ENCODE measurements at places on chromosomes 7 and 10.

DNA sequence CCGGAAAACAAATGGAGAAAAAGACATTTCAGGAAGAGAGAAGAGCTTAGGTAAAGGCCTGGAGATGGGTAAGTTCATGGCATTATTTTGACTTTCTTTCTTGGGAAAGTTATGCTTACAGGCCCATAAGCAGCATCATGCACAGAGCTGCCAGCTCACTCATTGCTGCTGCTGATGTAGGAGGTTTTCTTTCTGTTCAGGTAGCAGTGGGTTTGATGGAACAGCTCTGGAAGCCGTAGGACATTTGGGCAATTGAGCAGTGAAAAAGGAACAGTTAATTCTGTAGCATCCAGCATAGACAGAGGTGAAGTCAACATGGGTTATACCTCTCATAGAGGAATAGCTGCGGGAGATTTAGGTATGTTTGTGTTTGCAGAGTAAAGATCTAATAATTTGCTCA is 3.3 kb downstream of the CHN2 start:
- peaks cover 48% of the 10 kb centered on the region for H3K27me3 ChIP-seq
- no peak for DNase-seq
- no peak overlapping the region for H3K27ac ChIP-seq
- no peaks in the 10 kb centered on the region for H3K36me3 ChIP-seq
- peaks cover 21% of the 10 kb centered on the region for H3K4me1 ChIP-seq
- no peak overlapping the region for H3K4me3 ChIP-seq

GRCh38 chr10:44949127-44949802 is 10.3 kb upstream of the RASSF4 start:
- no peaks in the 10 kb centered on the region for H3K4me1 ChIP-seq
- no peak overlapping the region for H3K27ac ChIP-seq
- peak; percentile 1 for DNase-seq

- no peak overlapping the region for H3K27ac ChIP-seq
- no peak for DNase-seq
- H3K4me1 ChIP-seq, result peaks cover 8% of the 10 kb centered on the region
- no peak overlapping the region for H3K4me3 ChIP-seq
These were observed 3.5 kb downstream of the DLX5 start for GRCh38 chr7:97020996-97021746.

GRCh38 chr10:20956843-20957242 is 59.7 kb upstream of the NEBL start:
- no peaks in the 10 kb centered on the region for H3K36me3 ChIP-seq
- no peak for DNase-seq
- H3K4me1 ChIP-seq, result no peaks in the 10 kb centered on the region

- DNase-seq, result no peak
- H3K36me3 ChIP-seq, result peaks cover 80% of the 10 kb centered on the region
These were observed 3.7 kb downstream of the TMEM140 start for GRCh38 chr7:135151533-135151932.

DNA sequence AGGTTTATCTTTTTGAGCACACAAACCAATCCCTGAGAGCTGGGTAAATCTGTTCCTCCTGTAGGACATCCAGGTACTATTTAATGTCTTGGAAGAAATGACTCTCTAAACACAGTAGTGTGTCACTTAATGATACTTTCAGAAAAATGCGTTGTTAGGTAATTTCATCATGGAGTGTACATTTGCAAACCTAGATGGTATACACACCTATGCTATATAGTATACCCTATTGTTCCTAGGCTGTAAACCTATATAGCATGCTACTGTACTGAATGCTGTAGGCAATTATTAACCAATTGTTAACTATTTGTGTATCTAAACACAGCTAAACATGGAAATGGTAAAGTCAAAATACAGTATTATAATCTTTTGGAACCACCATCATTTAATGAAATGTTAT is 10.1 kb downstream of the RUFY2 start:
- peaks cover 21% of the 10 kb centered on the region for H3K36me3 ChIP-seq
- H3K27ac ChIP-seq, result no peak overlapping the region
- H3K27me3 ChIP-seq, result no peaks in the 10 kb centered on the region
- no peak overlapping the region for H3K4me3 ChIP-seq
- H3K4me1 ChIP-seq, result no peaks in the 10 kb centered on the region

GRCh38 chr7:22725585-22725984 is 1.4 kb upstream of the IL6 start:
- H3K27ac ChIP-seq, result peak overlapping the region; percentile 4
- H3K36me3 ChIP-seq, result no peaks in the 10 kb centered on the region
- H3K4me1 ChIP-seq, result peaks cover 39% of the 10 kb centered on the region
- H3K27me3 ChIP-seq, result peaks cover 27% of the 10 kb centered on the region

GRCh38 chr10:1954300-1954699 is 217.0 kb upstream of the ADARB2 start:
- no peak overlapping the region for H3K4me3 ChIP-seq
- no peaks in the 10 kb centered on the region for H3K36me3 ChIP-seq
- peaks cover 3% of the 10 kb centered on the region for H3K4me1 ChIP-seq

DNA sequence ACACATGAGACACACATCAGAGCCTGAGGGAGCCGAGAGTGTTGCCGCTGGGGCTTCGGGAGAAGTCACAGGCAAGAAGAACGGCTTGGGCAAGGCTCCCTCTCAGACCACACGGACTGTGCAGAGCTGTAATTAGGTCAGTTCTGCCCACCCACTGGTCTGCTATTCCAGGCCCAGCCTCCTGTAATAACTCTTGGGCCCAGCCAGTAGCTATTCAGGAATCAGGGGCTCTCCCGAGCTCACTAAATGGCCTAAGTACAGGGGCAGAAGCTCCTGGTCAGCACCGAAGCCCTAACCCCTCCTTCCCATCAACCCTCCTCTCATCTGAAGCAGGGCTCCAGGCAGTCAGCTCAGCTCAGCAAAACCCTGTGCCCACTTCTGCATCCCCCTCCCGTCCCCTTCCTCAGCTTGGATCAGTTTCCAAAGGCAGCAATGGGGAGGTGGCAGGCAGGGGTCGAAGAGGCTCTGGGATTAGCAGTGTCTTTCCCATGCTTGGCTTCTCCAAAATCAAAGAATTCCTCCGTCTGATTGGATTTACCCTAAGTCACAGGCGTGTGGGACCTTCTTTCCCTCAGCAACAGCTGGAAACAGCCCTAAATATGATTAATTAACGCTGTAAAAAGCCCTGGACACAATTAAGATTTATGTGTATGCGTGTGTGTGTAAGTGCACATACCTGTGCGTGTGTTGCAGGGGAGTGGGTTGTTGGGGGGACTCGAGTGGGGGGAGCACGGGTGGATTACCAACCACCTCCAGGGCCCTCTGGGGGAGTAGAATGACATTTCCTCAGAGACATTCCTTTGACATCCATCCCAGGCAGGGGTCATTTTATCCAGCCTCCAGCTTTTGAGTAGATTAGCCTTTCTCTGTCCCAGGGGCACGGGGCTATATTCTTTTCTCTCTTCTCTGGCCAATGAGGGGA is 48.4 kb upstream of the BTRC start:
- DNase-seq, result no peak
- no peak overlapping the region for H3K4me3 ChIP-seq
- no peaks in the 10 kb centered on the region for H3K36me3 ChIP-seq
- H3K4me1 ChIP-seq, result peaks cover 1% of the 10 kb centered on the region
- H3K27me3 ChIP-seq, result peaks cover 39% of the 10 kb centered on the region

DNA sequence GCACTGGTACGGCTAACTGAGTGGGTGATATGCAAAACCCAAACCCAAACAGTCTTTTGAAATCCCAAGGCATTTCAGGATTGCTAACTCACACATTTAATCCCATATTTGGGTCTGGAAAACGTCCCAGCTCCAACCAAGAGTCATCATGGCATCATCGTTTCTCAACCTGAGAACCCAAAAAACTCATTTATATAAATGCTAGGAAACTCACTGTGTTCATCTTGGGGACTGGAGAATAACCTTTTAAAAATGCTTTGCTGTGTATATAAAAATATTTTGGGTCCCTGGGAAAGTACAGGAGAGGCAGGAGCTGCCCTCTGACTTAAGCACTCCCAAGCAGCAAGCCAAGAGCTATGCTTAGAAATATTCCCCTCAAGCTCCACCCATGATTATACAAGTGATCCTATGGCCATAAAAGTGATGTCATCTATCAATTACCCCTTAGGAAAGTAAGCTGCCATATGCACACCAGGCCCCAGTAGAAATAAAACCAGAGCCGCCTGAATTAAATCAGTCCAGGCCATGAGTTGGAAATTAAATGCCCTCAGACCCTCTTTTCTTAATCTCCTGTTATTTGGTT is 352.1 kb downstream of the FRMD4A start:
- no peak overlapping the region for H3K27ac ChIP-seq
- no peak for DNase-seq
- H3K36me3 ChIP-seq, result no peaks in the 10 kb centered on the region
- H3K4me1 ChIP-seq, result no peaks in the 10 kb centered on the region
- no peak overlapping the region for H3K4me3 ChIP-seq
- H3K27me3 ChIP-seq, result no peaks in the 10 kb centered on the region

- H3K4me3 ChIP-seq, result no peak overlapping the region
- H3K27me3 ChIP-seq, result no peaks in the 10 kb centered on the region
- no peaks in the 10 kb centered on the region for H3K4me1 ChIP-seq
- no peaks in the 10 kb centered on the region for H3K36me3 ChIP-seq
These were observed 387.2 kb downstream of the CNTNAP2 start for GRCh38 chr7:146503844-146504243.

DNA sequence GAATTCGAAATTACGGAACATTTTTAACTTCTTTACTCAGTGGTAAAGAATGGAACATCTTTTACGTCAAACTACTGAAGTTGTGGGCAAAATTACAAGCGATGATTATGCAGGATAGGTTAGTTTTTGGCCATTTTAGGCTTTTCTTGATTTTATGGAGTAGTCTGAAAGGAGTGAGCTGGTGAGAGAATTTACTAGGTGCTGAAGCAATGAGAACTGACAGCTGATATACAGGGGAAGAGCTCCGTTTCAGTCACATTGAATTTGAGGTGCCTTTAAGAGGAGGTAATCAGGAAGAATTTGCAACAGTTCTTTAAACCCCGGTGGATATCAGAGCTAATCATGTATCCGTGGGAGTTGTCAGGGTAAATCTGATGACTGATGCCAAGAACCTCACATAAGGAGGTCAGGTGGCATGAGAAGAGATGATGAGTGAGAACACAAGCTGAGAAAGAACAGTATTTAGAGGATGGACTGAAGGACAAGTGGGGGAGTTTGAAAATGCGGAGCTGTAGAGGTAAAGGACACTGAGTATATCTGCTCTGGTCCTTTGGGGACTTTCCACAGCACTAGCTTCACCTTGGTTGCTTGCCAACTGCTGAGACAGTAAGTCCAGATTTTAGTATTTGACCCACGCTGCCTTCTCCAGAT is 104.3 kb downstream of the AHR start:
- H3K4me3 ChIP-seq, result peak overlapping the region; percentile 50
- H3K27me3 ChIP-seq, result no peaks in the 10 kb centered on the region
- no peak for DNase-seq
- peaks cover 3% of the 10 kb centered on the region for H3K36me3 ChIP-seq
- H3K27ac ChIP-seq, result peak overlapping the region; percentile 85

DNA sequence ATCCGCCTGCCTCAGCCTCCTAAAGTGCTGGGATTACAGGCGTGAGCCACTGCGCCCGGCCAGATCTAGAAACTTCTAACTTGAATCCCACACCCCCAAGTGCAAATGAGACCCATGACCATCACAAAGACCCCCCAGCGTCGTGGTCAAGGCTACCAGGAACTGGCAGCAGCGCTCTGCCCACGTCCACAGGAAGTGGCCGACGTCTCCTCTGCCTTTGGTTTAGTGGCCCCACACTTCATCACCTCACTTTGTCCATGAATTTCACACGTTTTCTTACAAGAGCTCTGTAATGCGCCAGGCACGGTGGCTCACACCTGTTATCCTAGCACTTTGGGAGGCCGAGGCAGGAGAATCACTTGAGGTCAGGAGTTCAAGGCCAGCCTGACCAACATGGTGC is 53.5 kb upstream of the TNRC18 start:
- no peak overlapping the region for H3K27ac ChIP-seq
- no peaks in the 10 kb centered on the region for H3K36me3 ChIP-seq
- H3K4me1 ChIP-seq, result peaks cover 6% of the 10 kb centered on the region
- no peaks in the 10 kb centered on the region for H3K27me3 ChIP-seq
- no peak overlapping the region for H3K4me3 ChIP-seq

- peaks cover 24% of the 10 kb centered on the region for H3K4me1 ChIP-seq
- H3K36me3 ChIP-seq, result no peaks in the 10 kb centered on the region
These were observed 32.6 kb upstream of the HSPB1 start for GRCh38 chr7:76269895-76270294.

GRCh38 chr7:93690021-93690420 is 115.5 kb upstream of the CALCR start:
- no peak overlapping the region for H3K4me3 ChIP-seq
- H3K27ac ChIP-seq, result no peak overlapping the region
- no peak for DNase-seq
- H3K4me1 ChIP-seq, result no peaks in the 10 kb centered on the region

DNA sequence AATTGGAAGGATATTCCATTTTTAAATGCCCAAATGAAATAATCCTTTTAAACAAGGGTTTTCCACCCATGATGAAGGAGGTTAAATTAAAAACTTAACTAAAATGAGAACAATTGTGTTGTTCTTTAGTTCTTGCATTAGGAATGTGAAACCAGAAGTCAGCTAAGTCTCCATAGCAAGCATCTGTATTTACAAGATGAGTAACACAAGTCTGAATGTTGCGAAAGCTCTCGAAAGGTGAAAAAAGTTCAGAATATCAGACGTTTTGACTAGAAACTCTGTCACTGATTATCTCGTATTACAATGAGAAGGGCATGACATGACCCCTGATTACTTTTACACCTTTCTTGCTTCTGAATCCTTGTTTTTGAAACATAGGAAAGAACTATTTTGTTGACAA is 149.6 kb downstream of the BICC1 start:
- peaks cover 5% of the 10 kb centered on the region for H3K4me1 ChIP-seq
- no peaks in the 10 kb centered on the region for H3K27me3 ChIP-seq
- H3K36me3 ChIP-seq, result no peaks in the 10 kb centered on the region

GRCh38 chr10:72414642-72415041 is 59.9 kb upstream of the DNAJB12 start:
- H3K36me3 ChIP-seq, result peaks cover 4% of the 10 kb centered on the region
- H3K4me1 ChIP-seq, result no peaks in the 10 kb centered on the region
- no peaks in the 10 kb centered on the region for H3K27me3 ChIP-seq

GRCh38 chr7:151825721-151826120 is 51.2 kb downstream of the PRKAG2 start:
- no peak for DNase-seq
- no peak overlapping the region for H3K27ac ChIP-seq
- no peaks in the 10 kb centered on the region for H3K36me3 ChIP-seq
- H3K4me3 ChIP-seq, result no peak overlapping the region

GRCh38 chr10:59962756-59963155 is 56.4 kb upstream of the CCDC6 start:
- DNase-seq, result no peak
- no peak overlapping the region for H3K4me3 ChIP-seq
- no peak overlapping the region for H3K27ac ChIP-seq
- H3K27me3 ChIP-seq, result peaks cover 10% of the 10 kb centered on the region
